ENCODE measurements at places on chromosomes 16 and 17. TPM values are rescaled to one million over a fixed set of nuclear protein-coding genes. Genes with fewer than 3 reads are reported as not detected.

DNA sequence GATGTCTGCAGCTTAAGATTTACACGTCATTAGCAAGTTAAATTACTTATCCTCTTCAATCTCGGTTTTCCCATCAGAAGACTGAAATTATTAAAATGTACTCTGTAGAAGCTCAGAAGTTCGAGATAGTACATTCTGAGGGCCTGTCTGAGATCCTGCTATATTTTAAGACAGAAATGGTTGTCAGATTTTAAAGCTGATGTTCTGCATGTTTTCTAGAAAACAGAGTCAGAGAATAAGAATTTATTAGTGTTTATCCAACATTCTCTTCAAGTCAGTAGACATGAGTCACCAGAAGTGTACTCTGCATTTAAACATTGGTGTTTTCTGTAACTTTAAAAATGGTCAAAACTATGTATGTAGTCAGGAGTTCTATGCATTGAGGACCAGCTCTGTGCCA, 155.2 kb upstream of the MYOCD start:
- DNase-seq = no peak

DNA sequence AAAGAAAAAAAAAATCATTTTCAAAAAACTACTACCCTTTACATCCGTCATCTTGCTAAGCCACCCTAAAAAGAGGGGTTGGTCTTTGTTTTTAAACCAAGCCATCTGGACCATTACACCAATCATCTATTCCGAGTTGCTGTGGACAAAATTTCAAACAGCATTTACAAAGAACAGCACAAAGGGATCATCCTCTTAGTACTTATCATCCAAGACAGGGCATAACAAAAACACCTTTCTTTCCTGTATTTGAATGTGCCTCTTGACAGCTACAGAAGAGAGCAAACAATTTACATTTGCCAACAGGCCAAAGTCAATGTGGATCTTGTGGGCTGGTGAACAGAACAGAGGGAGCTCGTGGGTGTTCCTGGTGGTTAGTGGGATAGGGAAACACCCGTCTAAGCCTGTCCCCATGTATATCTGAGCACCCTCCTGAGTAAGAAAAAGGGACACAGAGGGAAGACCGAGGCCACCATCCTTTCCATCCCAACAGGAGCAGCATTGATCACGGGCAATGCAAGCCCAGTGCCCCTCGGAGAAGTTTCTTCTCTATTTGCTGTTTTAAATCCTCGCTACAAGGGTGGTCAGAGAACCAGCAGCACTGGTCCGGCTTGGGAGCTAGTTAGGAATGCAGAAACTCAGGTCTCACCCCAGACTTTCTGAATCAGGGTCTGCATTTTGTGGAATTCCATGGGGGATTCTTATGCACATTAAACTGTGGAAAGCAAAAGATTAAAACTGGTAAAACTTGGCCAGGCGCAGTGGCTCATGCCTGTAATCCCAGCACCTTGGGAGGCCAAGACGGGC, 1.9 kb downstream of the SLC39A11 start:
- no peak for DNase-seq

- no peak for DNase-seq
Measured at GRCh38 chr16:89668790-89669158, 11.1 kb downstream of the SPATA33 start.

- no peak for DNase-seq
Measured at GRCh38 chr16:89823087-89823823, 5.0 kb upstream of the SPIRE2 start.

- DNase-seq = peak; percentile 55
Measured at GRCh38 chr16:67254801-67255552, 6.2 kb downstream of the SLC9A5 start.

GRCh38 chr17:52079496-52079895, 79.0 kb downstream of the CA10 start:
- DNase-seq = no peak

DNA sequence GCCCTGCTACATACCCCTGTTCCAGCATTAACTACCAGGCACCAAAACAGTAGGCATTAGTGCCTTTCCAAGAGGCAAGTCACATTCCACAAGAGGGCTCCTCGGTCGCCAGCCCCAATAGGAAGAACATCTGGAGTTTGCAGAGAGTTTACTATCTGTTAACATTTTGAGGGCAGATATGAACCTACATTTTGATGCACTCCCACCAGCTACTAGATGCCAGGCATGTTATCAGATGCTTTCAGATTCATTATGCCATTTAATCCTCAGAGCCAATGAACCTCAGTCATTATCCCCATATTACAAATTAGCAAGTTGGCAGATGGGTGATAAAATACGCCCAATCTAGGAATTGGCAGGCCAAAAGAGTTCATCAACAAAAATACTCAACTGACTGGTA, 4.2 kb upstream of the CMTM2 start:
- no peak for DNase-seq

The MYH8 gene
- total RNA-seq = 0.13 TPM

The MEIOB gene
- total RNA-seq = not detected

The OR1A1 gene
- total RNA-seq = not detected

The EXOC3L1 gene
- 29.2 TPM for total RNA-seq
